Smooth muscle cell of the pulmonary artery (primary cell): ENCODE measurements at places on chromosomes 6 and 20. TPM values are rescaled to one million over a fixed set of nuclear protein-coding genes. Genes with fewer than 3 reads are reported as not detected.

PPIL6 gene
- total RNA-seq = 3.3 and 5.0 TPM in 2 replicates

BNIP5 gene
- not detected in 2 replicates for total RNA-seq

EDN3 gene
- not detected in 2 replicates for total RNA-seq

CGA gene
- not detected in 2 replicates for total RNA-seq

C20orf141 gene
- total RNA-seq = not detected in 2 replicates

FAM217A gene
- total RNA-seq = not detected in 2 replicates

BTBD3 gene
- total RNA-seq = 15.2 and 18.5 TPM in 2 replicates

ZKSCAN8 gene
- total RNA-seq = 23.0 and 26.4 TPM in 2 replicates

TINAG gene
- not detected in 2 replicates for total RNA-seq

NCOA5 gene
- total RNA-seq = 9.3 and 9.6 TPM in 2 replicates

CAP2 gene
- total RNA-seq = 12.3 and 17.9 TPM in 2 replicates

ENPP1 gene
- 4.8 and 37.4 TPM in 2 replicates for total RNA-seq

HAO1 gene
- not detected in 2 replicates for total RNA-seq

TBXT gene
- total RNA-seq = not detected in 2 replicates

SLC26A8 gene
- under 0.01 and 0.07 TPM in 2 replicates for total RNA-seq
